ENCODE measurements at places on chromosomes 6 and 20.

GRCh38 chr6:5084781-5085647 lies at the start of gene PPP1R3G:
Gene PPP1R3G, plus strand, starts transcription at chr6:5085341. Its CDS starts 145 bp downstream, at chr6:5085486.
- no peak for DNase-seq

DNA sequence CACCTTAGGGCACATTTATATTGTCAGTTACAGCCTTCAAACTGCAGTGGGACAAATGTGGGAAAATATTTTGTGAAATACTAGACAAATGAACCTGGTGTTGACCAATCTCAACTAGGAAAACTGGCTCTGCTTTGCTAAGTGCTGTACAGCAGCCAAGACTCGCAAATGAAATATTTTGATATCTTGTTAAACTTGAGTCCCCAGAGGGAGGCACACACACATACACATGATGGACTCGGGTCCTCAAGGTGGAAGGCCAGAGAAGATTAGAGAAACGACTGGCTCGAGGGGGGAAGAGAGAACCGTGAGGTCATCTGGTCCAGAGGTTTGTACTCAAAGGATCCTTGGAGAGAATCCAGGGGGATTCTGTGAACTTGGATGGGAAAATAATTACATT lies 67.3 kb upstream of the JAG1 start:
- no peak for DNase-seq

- DNase-seq, result no peak
Observed at GRCh38 chr6:42123379-42124103, 18.9 kb downstream of the C6orf132 start.

DNA sequence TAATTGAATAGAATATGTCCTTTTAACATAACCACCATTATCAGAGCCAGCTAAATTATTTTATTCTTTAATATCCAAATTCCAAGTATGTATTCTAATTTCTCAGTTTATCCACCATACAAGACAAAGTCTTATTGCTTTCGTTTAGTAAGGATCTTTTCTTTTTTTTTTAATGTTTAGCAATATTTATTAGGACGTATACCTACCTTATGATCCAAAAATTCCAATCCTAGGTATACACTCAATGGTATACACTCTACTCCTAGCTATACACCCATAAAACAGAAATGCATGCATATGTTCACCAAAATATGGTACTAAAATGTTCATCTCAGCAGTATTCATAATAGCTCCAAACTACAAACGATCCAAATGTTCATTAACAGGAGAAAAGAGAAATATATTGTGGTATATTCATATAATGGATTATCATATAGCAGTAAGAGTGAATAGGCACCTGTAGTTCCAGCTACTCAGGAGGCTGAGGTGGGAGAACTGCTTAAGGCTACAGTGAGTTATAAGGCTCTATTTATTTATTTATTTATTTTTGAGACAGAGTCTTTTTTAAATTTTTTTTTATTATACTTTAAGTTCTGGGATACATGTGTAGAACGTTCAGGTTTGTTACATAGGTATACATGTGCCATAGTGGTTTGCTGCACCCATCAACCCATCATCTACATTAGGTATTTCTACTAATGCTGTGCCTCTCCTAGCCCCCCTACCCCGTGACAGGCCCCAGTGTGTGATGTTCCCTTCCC lies 17.3 kb downstream of the TNFAIP3 start:
- no peak for DNase-seq

GRCh38 chr6:130322673-130323268 lies 43.0 kb upstream of the TMEM200A start:
- DNase-seq, result peak; percentile 63

- no peak for DNase-seq
Observed at GRCh38 chr20:64101731-64102621, 5.4 kb downstream of the NPBWR2 start.

DNA sequence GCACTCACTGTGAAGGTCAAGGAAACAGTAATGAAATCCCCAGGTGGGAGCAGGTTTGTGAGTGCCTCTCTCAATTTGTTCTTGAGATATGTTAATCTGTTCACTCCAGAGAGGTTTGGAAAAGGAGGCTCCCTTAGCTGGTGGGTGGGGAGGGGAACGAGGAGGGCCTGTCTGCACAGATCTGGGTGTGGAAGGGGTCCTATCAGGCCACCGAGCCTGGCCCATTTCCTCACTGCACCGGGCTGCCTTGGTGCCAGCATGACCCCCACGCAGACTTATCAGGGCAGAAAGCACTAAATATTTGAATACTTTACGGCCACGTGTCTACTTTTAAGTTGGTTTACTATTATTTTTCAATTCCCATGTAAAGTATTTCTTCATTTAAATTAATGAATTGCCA lies 8.3 kb downstream of the AGPAT4 start:
- DNase-seq, result no peak

GRCh38 chr6:41375598-41376151 lies 40.3 kb downstream of the NCR2 start:
- no peak for DNase-seq

- no peak for DNase-seq
Observed at GRCh38 chr6:170243386-170243785, 47.5 kb downstream of the DLL1 start.

DNA sequence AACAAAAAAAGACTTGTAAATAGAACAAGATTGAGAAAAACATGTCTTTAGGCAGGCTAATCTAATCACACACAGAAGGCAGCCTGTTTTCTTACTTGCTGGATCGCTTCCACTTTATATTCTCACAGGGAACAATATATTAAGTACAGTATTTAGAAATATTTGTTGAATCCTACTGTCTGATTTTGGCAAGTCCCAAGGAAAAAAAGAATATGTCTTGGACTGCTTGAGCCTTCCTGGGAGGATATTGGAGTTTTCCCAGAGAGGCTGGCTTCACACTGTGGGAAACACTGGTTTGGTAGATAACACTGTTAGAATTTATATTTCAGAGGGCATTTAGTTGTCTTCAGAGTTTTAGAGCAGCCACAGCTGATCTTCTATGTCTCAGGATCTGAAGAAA lies 229.7 kb downstream of the PRL start:
- no peak for DNase-seq

DNA sequence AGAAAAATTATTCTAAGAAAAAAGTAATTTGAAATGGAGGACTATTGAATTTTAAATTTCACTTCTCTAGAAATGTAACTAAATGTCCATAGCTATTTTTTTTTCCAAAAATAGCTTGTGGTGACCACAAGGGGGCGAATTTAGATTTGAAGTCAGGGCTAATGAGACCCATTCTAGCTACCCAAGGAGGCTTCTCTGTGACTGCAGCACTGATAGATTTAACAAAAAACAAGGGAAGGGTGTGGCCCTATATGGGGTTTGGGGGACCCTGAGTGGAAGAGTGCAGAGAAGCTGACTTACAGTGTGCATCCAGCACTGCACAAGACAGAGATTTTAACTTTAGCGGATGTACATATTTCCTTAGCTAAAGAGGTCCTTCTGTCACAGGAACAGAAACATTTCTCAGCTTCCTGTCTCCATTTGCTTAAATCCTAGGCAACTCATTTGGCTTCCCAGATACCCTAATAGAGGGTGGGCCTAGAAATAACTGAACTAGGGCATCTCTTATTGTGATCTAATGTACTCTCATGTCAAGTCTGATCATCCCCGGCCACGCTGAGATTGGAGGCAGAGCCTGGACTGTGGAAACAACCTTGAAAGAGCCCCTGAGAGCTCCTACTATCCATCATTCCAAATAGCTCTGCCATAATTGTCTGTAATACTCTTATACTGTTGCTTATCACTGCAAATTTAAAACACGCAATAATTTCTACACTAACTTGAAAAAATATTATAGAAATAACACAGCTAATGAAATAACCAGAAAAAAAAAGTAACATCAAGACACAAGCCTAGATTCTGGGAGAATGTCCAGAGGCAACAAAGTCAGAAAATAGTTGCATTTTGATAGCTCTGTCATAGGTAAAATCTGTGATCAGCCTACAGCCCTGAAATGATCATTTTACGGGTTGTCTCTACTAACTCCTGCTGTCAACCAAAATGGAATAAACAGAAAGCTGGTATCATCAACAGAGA lies 93.6 kb downstream of the SNAP91 start:
- no peak for DNase-seq

All from ascending aorta (tissue), 2 donors.